ENCODE measurements at places on chromosomes 11 and 22.

DNA sequence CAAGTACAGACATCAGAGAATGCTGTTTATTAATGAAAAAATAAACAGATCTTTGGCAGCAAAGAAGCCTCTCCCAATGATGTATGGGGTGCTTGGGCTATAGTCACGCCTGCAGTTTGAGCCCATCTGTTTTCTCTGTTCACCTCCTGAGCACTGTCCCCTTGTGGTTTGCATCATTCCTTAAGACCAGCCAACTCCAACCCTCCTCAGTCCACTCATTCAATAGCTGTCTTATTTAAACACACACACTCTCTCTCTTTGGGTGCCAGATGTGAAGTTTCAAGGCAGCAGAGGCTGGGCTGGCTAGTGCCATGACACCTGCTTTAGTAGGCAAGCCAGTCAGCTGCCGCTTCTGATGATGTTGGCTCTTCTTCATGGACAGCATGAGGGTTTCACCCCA, 58.1 kb downstream of the POLD3 start:
- DNase-seq = no peak

GRCh38 chr11:71221821-71222220, 30.6 kb downstream of the SHANK2 start:
- no peak for DNase-seq

- DNase-seq = no peak
Observed at GRCh38 chr11:130457623-130458409, 9.4 kb downstream of the ADAMTS15 start.

- DNase-seq = no peak
Observed at GRCh38 chr22:40030758-40031095, 36.0 kb downstream of the FAM83F start.

GRCh38 chr22:50481440-50482106, at the start of gene ADM2:
Gene ADM2, plus strand, starts transcription at chr22:50481543. Its CDS starts 305 bp downstream, at chr22:50481848.
- peak; percentile 3 for DNase-seq

GRCh38 chr11:134815404-134815803, 403.4 kb upstream of the B3GAT1 start:
- no peak for DNase-seq

GRCh38 chr22:22215659-22216449, 28.7 kb upstream of the VPREB1 start:
- DNase-seq = no peak

DNA sequence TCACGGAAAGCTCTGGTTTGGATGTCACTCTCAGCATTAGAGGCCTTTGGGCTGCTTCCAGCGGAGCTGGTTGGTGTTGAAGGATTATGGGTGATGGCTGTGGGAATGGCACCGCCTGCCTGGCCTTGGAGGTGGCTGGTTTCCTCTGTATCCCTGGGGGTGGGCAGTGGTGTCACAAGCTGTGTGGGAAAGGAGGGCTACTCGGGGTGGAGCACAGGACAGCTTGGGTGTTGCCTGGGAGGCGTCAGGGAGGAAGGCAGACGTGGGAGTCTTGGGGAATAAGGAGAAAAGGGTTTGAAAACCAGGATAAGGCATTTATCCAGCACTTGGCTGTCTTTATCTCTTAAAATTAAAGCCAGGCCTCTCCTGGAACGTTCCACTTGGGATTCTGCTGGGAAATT, 71.8 kb downstream of the ADAMTS15 start:
- DNase-seq = no peak

- DNase-seq = peak; percentile 48
Observed at GRCh38 chr11:73797457-73797856, 9.8 kb downstream of the MRPL48 start.

GRCh38 chr22:45262195-45262930, 21.7 kb upstream of the KIAA0930 start:
- DNase-seq = no peak

- DNase-seq = peak; percentile 24
Observed at GRCh38 chr11:87290304-87290922, 252.7 kb downstream of the TMEM135 start.

DNA sequence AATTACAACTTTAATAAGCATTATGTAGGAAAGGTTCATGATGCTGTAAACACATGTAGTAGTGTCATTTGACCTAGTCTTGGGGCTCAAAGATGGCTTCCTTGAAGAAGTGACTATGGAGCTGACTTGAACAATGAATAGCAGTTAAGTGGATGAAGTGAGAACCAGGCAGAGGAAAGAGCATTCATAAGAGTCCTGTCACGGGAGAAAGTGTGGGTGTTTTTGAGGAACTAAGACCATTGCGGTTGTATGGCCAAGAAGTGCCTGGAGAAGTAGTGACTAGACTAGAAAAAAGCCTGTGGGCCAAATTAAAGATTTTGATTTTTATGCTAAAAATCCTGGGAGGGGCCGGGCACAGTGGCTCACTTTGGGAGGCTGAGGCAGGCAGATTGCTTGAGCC, 7.2 kb upstream of the IL18BP start:
- DNase-seq = no peak

DNA sequence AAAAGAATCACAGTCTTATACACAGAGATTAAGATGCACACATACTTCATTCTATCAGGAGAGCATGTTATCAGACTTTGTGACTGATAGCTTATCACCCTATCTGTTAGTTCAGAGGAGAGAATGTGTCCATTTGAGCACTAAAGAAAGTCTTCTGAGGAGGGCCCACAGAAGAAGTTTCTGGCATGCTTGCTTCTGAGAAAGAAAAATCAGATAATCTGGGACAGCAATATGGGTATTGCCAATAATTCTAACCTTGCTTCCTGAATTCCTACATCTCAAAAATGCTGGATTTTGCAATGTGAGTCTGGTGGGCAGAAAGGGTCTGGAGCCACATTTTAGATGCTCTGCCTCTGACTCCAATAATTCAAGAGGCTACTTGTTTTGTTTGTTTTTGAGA, 128.9 kb downstream of the RBFOX2 start:
- no peak for DNase-seq

- no peak for DNase-seq
Observed at GRCh38 chr22:21682385-21683175, 16.8 kb downstream of the PPIL2 start.

DNA sequence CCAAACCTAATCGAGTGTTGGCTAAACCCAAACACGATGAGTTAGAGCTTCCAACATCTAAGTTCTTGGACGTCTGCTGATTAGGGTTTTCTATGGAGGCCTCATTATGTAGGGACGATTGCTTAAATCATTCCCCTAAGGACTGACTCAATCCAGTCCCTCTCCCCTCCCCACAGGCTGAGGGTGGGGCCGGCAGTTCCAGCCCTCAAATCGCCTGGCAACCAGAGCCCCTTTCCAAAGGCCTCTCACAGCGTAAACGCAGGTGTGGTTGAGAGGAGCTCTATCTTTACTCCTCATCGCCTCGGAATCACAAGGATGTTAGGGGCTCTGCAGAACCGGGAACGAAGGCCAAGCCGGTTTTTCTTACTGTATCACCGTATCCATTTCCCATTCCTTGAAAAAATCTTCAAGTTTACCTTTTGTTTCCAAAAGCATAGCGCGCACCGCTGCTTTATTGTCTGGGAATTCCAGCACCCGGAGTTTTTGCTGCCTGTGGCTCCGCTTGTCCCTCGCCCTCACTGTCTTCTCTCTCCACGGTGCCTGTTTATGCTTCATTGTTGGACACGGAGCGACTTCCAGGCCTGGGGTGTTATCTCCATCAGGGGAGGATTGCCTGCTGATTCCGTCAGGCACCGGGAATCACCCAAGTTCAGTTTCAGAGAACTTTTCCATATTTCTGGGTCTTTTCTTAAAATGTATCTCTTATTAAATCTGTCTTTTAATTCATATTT, 13.8 kb upstream of the IFITM3 start:
- no peak for DNase-seq

GRCh38 chr11:65580031-65580692, 4.3 kb downstream of the EHBP1L1 start:
- DNase-seq = no peak

DNA sequence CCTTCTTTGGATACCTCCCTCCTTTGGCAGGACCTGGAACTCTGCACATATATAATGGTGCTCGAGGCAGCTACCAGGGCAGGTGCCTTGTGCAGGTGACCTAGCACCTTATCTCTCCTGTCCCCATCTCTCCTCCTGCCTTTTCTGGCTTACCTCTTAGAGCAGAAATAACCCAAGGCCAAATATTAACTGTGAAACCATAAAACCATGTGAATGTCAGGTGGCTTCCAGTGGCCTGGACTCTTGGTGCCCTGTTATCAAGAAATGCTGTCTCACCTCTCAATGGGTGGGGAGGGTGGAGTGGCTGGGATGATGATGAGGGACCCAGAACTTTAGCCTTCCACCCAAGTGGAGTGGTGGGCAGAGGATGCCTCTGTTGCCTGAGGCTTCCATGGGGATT, 42.9 kb downstream of the YWHAH start:
- DNase-seq = no peak

GRCh38 chr11:131942878-131943277, 572.5 kb downstream of the NTM start:
- DNase-seq = no peak

DNA sequence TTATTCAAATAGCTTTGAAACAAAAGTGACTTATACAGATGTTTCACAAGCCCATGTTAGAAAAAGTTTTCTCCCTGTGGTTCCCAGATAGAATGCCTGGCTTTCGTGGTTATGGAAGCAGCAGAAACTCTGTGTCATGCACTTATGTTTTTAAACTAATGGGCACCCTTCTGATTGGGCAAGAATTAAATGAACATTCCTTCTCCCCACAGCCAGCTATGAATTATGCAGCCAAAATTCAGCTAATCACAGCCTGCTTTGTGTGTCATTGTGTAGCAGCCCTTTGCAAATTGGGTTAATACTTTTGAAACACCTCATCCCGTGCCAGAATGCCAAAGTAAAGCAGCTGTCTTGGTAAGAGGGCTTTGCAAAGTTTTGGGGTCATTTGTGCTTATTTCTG, 46.9 kb downstream of the PANX1 start:
- no peak for DNase-seq

DNA sequence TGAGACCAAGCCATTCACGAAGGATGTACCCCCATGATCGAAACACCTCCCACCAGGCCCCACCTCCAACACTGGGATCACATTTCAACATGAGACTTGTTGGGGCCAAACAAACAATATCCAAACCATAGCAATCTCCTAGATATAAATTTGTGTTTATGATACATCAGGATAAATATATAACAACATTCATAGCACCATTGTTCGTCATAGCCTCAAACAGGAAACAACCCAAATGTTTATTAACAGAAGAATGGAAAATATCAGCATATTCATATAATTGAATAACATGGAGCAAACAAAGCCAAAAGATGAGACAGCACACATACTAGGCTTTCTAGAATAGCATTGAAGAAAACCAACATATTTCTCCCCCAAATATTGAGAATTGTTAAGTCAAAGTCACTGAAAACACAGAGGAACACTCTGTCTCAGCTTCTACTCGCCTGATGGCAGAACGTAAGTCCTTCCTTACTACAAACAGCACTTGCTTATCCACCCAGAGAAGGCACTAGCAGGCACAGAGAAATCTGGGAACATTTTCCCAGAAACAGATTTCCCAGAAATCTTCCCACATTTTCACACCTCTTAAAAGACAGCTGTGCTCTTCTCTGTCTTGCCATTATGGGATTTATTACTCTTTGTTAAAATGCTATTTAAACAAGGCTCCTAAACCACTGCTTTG, 8.1 kb upstream of the GDPD4 start:
- DNase-seq = no peak

- peak; percentile 31 for DNase-seq
Observed at GRCh38 chr11:67369801-67370284, 3.6 kb downstream of the CLCF1 start.

DNA sequence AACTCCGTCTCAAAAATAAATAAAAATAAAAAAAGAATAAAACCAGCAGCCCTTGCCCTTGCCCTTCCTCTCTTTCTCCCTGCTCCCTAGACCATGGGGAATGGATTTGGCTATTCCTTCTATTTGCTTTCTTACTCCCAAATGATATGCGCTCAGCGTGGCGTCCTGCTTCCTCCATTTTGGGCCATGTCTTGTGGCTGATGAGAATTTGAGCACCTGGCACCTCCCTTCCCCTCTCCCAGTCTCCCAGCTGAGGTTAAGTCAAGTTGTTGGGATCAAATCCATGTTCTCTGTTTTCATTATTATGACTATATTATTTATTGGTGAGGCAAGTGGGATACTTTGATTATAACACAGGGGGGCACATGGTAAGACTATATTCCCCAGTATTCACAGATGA, 10.8 kb upstream of the CTTN start:
- DNase-seq = no peak

- no peak for DNase-seq
Observed at GRCh38 chr11:18392434-18393321, 1.7 kb upstream of the LDHA start.

- peak; percentile 23 for DNase-seq
Observed at GRCh38 chr11:74325649-74326645, 14.5 kb upstream of the P4HA3 start.

GRCh38 chr11:63870351-63871140, 31.6 kb downstream of the MARK2 start:
- no peak for DNase-seq

DNA sequence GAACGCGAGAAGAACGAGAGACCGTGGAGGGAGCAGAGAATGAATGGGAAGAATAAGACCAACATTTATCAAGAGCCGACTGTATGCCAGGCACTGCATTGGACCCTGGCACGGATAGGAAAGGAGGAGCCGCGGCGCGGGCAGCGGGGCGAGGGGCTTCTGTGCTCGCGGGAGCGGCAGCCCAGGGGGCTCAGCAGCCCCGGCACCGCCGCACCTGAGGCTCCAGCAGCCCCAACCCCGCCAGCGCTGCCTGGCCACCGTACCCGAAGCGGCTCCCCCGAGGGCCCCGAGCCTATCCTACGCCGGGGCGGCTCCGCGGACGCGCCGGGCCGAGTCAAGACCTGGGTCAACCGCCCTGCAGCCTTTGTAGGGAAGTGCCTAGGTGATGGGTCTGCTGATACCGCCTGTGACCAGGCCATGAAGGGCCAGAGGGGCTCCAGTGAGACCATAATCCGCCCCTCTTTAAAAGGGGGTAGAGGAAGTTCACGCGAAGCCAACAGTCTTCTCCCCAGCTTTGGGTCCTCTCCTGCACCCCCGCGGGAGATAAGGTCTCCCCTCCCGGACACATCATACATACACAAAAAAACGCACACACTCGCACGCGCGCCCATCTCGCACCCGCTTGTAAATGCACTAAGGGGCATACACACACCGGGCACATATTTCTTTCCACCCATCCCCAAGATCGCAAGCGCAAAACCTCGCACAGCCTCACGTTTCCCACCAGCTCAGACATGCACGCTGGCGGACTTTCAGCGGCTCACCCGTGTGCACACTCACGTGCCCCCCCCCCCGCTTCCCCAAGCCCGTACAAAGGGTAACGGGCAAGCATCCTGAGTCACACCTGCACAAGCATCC, 935 bp upstream of the RTN4RL2 start:
- DNase-seq = no peak

Measured in NCI-H2081 (cell line).